ENCODE measurements at places on chromosomes 2 and 18.

- no peaks in the 10 kb centered on the region for H3K36me3 ChIP-seq
- H3K27ac ChIP-seq, result no peak overlapping the region
- no peak overlapping the region for H3K4me3 ChIP-seq
- no peak for DNase-seq
- no peaks in the 10 kb centered on the region for H3K4me1 ChIP-seq
Measured at GRCh38 chr18:37630334-37630733, 64.7 kb upstream of the CELF4 start.

GRCh38 chr2:8162552-8162951, 519.3 kb upstream of the ID2 start:
- H3K27me3 ChIP-seq, result no peaks in the 10 kb centered on the region
- H3K27ac ChIP-seq, result no peak overlapping the region
- H3K36me3 ChIP-seq, result peaks cover 4% of the 10 kb centered on the region
- DNase-seq, result no peak
- no peak overlapping the region for H3K4me3 ChIP-seq

DNA sequence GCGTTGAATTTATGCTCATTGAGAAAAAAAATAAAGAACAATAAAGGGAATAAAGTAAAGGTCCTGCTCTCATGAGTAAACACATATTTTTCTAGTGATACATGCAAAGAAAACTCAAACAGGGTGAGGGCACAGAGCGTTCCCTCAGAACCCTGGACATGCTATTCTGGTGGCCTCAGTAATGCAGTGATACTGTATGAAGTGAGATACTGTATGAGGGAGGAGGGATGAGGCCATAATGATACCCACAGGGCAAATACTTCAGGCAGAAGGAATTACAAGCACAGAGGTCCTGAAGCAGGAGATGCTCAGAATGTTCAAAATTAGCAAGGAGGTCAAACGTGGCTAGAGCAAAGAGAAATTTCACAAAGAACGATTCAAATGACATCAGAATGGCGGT, 28.4 kb upstream of the RNU4ATAC start:
- no peaks in the 10 kb centered on the region for H3K27me3 ChIP-seq
- H3K4me3 ChIP-seq, result no peak overlapping the region
- H3K36me3 ChIP-seq, result peaks cover 29% of the 10 kb centered on the region
- no peak for DNase-seq
- H3K27ac ChIP-seq, result no peak overlapping the region
- peaks cover 52% of the 10 kb centered on the region for H3K4me1 ChIP-seq

GRCh38 chr18:49019446-49020045, 68.8 kb upstream of the SMAD7 start:
- DNase-seq, result peak; percentile 54
- no peaks in the 10 kb centered on the region for H3K27me3 ChIP-seq
- H3K4me1 ChIP-seq, result peaks cover 8% of the 10 kb centered on the region
- H3K4me3 ChIP-seq, result no peak overlapping the region
- no peaks in the 10 kb centered on the region for H3K36me3 ChIP-seq

DNA sequence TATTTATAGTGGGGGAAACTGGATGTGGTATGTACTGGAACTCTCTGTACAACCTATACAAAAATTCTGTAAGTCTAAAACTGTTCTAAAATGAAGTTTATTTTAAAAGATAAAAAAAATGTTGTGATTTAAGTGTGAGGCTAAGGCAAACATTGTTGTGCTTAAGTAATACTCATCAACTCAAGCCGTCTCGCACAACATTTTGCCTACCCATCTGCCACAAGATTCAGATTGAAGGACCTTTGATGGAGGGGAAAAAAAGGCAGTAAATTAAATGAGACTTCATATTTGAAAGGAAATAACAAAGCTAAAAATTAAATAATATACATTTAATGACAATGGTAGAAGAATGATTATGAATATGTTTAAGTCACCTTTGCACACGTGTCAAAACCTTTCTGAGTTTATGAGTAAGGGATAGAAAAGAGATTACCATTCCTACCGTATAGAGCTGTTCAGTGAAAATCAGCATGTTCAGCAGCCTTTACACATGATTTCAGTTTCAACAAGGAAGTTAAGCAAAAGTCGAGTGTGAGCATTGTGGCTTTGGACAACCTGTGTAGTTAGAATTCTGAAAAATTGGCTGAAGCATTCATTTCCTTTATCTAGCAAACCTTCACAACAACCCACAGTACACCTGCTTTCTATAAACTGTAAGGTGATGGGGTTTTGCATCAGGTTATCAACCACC, 499.3 kb downstream of the IRS1 start:
- DNase-seq, result no peak
- no peaks in the 10 kb centered on the region for H3K4me1 ChIP-seq
- no peak overlapping the region for H3K27ac ChIP-seq
- H3K4me3 ChIP-seq, result no peak overlapping the region

DNA sequence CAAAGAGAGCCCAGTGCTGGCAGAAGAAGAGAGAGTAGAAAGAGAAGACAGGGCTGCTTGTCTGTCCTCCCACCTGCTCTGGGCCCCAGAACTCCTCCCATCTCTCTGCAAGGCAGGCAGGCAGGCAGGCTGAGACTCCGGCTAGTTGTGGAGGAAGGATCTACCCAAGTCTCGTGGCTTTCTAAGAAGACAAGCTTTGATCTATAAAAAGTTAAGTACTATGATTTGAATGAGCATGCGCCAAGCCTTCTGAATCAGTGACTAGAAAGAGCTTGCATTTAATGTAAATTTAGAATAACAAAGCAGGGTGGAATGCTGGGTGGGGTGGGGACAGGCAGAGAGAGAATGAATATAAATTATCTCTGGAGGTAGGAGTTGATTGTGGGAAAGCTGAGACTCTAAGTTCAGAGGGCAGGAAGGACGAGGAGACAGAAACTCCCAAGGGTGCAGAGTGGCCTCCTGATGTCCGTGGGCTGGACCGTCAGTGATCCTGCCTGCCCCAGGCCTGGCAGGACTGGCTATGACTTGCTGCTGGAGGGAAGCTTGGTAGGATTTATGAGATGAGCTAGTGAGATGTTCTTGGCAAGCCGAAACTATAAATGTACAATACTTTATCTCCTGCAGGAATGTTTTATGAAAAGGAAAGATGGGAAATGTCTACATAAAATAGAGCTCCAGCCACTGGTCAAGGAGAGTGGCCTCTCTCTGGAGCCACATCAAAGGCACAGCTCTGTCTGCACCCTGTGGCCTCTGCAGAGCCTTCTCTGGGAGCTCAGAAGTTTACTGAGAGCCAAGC, 447.5 kb downstream of the TNS1 start:
- peaks cover 17% of the 10 kb centered on the region for H3K27me3 ChIP-seq
- no peak overlapping the region for H3K4me3 ChIP-seq
- no peaks in the 10 kb centered on the region for H3K36me3 ChIP-seq
- no peak overlapping the region for H3K27ac ChIP-seq
- H3K4me1 ChIP-seq, result no peaks in the 10 kb centered on the region

DNA sequence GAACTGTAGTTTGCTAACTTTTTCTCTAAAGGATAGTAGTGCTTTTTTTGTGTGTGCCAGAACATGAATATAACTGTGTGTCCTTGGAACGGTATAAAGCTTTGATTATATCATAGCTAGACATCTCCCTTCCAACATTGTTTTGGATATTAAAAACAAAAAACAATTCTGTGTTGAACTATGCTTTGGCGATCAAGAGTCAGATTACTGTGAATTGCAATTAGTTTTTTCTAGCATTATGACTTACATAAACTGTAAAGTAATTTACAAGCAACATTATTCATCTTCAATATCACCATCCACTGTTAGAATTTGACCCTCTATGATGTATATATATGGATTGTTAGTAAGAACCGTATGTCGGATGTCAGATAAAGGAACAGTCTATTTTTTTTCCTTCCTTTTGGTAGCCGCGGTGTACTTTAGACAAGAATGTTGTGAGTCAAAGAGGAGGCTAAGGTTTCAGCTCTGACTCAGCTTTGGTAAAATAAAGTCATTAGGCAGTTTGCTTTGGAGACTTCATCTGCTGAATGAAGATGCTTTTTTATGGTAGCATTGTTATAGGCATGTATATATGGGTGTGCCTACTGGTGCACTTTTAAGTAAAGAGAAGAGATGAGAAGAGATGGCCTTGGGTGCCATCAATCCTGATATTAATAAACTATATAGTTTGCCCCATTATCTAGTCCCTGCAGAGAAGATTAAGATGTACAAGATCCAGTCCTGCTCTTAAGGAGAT, 76.4 kb downstream of the LTBP1 start:
- no peaks in the 10 kb centered on the region for H3K36me3 ChIP-seq
- H3K4me3 ChIP-seq, result no peak overlapping the region
- DNase-seq, result no peak

- H3K36me3 ChIP-seq, result no peaks in the 10 kb centered on the region
- H3K27me3 ChIP-seq, result peaks cover 9% of the 10 kb centered on the region
- H3K4me3 ChIP-seq, result peak overlapping the region; percentile 75
- H3K4me1 ChIP-seq, result peaks cover 32% of the 10 kb centered on the region
- no peak for DNase-seq
- H3K27ac ChIP-seq, result no peak overlapping the region
Measured at GRCh38 chr2:85413592-85414420, 3.6 kb upstream of the CAPG start.

DNA sequence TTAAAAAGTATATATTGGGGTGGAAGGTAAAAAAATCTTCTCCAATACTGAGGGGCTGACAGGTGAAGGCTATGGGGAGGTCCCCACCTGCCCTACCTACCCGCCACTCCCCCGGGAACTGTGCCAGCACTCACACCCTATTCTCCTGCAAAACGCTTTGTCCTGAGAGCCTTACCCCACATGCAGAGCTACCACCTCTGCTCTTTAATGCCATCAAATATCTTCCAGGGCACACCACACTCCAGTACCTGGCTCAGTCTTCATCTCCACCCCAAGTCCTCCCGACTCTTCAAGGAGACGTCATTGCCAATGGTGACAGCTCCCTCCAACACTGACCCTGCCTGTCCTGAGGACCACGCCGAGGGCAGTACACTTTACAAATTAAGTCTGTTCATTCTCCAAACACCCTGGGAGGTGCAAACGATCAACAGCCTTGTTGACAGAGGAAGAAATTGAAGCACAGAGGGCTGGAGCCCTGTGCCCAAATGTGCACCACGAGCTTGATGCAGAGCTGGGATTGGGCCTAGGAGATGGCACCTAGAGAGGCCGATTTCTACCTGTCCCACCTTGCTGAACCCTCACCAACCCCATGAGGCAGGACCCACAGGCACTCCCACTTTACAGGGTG, 6.0 kb upstream of the GPR55 start:
- DNase-seq, result no peak
- peak overlapping the region; percentile 17 for H3K4me3 ChIP-seq
- peak overlapping the region; percentile 21 for H3K27ac ChIP-seq
- H3K36me3 ChIP-seq, result peaks cover 8% of the 10 kb centered on the region
- peaks cover 41% of the 10 kb centered on the region for H3K4me1 ChIP-seq

GRCh38 chr2:40558761-40559160, 106.9 kb upstream of the SLC8A1 start:
- no peaks in the 10 kb centered on the region for H3K4me1 ChIP-seq
- H3K36me3 ChIP-seq, result no peaks in the 10 kb centered on the region
- no peak for DNase-seq
- H3K27ac ChIP-seq, result no peak overlapping the region
- H3K27me3 ChIP-seq, result no peaks in the 10 kb centered on the region

All from natural killer cell treated with Interleukin-12 subunit alpha and Interleukin-12 subunit beta and Interleukin-15 and Interleukin-18, amount 100 ng/mL, for 72 hours (primary cell).